ENCODE measurements at places on chromosomes 7 and 10.

- H3K27me3 ChIP-seq = no peaks in the 10 kb centered on the region
- no peak overlapping the region for H3K4me3 ChIP-seq
- no peak overlapping the region for H3K27ac ChIP-seq
- H3K36me3 ChIP-seq = no peaks in the 10 kb centered on the region
These were observed 30.6 kb downstream of the ADARB2 start for GRCh38 chr10:1706711-1707110.

GRCh38 chr10:101012525-101013364 is 13.1 kb downstream of the LZTS2 start:
- H3K27me3 ChIP-seq = no peaks in the 10 kb centered on the region
- H3K36me3 ChIP-seq = no peaks in the 10 kb centered on the region
- DNase-seq = peak; percentile 92
- H3K4me1 ChIP-seq = no peaks in the 10 kb centered on the region
- H3K27ac ChIP-seq = peak overlapping the region; percentile 46

- H3K36me3 ChIP-seq = no peaks in the 10 kb centered on the region
- no peaks in the 10 kb centered on the region for H3K27me3 ChIP-seq
- DNase-seq = peak; percentile 83
- no peak overlapping the region for H3K4me3 ChIP-seq
- no peaks in the 10 kb centered on the region for H3K4me1 ChIP-seq
These were observed 59.2 kb downstream of the HK1 start for GRCh38 chr10:69337296-69338132.

GRCh38 chr7:30710669-30711068 is 28.4 kb upstream of the CRHR2 start:
- H3K4me3 ChIP-seq = no peak overlapping the region
- DNase-seq = no peak
- H3K27ac ChIP-seq = no peak overlapping the region
- H3K27me3 ChIP-seq = no peaks in the 10 kb centered on the region
- H3K4me1 ChIP-seq = no peaks in the 10 kb centered on the region
- H3K36me3 ChIP-seq = no peaks in the 10 kb centered on the region

DNA sequence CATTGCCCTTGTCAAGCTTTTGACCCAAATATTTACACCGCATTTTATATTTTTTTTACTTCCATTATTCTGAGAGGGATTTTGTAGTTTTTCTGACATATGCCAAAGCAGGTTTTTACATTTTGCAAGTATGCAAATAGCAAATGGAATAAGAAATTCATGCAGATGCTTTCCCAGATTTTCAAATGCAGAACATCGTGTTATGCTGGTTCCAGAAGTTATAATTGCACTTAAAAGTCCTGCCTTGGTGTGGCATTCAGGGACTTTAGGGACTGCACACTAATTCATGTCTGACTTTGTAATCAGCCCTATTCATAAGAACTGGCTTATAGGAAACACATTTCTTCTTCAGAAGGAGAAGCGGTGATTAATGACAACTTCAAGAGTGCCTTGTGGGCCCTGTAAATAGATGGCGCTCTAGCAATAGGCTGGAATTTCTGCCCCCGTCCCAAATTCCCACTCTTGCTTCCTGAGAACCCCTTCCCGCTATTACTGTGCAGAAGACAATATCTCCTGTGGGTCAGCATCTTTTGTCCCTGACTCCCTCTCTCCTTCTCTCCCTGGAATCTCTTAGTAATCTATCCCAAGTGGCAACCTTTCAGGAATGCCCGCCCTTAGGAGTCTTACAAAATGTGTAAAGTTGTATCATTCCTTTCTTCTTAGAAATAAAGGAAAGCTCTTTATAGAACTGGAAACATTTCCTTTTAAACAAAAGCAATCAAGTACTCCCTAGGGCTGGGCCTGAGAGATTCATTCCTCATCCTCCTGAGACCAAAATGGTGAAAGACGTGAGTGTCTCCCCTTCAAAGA is 264.0 kb downstream of the INHBA start:
- H3K27ac ChIP-seq = no peak overlapping the region
- H3K27me3 ChIP-seq = no peaks in the 10 kb centered on the region
- DNase-seq = no peak
- no peaks in the 10 kb centered on the region for H3K4me1 ChIP-seq
- H3K4me3 ChIP-seq = no peak overlapping the region

GRCh38 chr7:157211690-157212089 is 73.0 kb downstream of the UBE3C start:
- H3K27ac ChIP-seq = no peak overlapping the region
- H3K4me1 ChIP-seq = no peaks in the 10 kb centered on the region
- DNase-seq = no peak
- H3K27me3 ChIP-seq = no peaks in the 10 kb centered on the region
- peaks cover 4% of the 10 kb centered on the region for H3K36me3 ChIP-seq
- H3K4me3 ChIP-seq = no peak overlapping the region

GRCh38 chr10:96688789-96689188 is 31.5 kb downstream of the PIK3AP1 start:
- no peak overlapping the region for H3K4me3 ChIP-seq
- no peaks in the 10 kb centered on the region for H3K27me3 ChIP-seq
- H3K4me1 ChIP-seq = no peaks in the 10 kb centered on the region
- no peak overlapping the region for H3K27ac ChIP-seq
- no peak for DNase-seq

GRCh38 chr10:71873582-71874211 is 22.6 kb upstream of the PSAP start:
- H3K27me3 ChIP-seq = no peaks in the 10 kb centered on the region
- H3K4me3 ChIP-seq = no peak overlapping the region
- no peak overlapping the region for H3K27ac ChIP-seq
- H3K4me1 ChIP-seq = peaks cover 10% of the 10 kb centered on the region
- DNase-seq = no peak

GRCh38 chr7:6448943-6449543 is 1.3 kb upstream of the DAGLB start:
- peaks cover 18% of the 10 kb centered on the region for H3K36me3 ChIP-seq
- peak overlapping the region; percentile 85 for H3K27ac ChIP-seq
- no peak for DNase-seq
- H3K4me1 ChIP-seq = peaks cover 10% of the 10 kb centered on the region
- no peaks in the 10 kb centered on the region for H3K27me3 ChIP-seq

DNA sequence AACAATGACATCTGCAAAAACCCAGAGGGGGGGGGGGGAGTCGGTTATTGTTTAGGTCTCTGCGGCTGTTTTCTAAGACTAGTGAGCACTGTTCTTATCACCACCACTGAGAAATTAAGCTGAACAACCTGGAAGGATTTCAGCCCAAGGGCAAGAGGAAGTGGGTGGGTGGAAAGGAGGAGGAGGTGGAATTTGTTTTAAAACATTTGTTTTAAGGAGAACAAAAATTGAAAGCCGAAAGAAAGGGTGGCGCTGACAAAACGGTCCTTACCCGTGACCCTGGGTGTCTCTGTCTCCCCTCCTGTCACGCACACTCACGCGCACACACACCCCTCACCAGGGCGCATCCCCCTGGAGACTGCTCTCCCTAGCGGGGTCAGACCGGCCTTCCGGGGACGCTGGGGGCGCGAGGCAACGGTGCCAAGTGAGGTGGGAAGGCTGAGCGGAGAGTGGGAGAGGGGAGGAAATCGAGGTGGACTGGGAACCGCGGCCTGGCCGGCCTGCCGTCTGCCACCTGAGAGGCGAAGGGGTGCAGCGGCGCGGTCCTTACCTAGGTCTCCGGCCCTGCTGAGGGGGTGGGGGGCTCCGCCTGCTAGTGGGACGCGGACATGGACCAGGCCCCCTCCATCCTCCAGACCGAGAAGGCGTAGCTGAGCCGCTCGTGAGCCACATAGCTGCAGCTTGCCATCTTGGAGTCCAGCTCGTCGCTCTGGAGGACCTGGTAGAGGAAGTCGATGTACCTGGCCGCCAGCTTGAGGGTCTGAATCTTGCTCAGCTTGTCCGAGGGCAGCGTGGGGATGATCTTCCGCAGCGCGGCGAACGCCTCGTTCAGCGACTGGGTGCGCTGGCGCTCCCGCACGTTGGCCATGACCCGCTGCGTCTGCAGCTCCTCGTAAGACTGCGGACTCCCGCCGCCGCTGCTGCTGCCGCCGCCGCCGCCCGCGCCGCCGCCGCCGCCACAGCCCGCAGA is 1.0 kb downstream of the TWIST1 start:
- H3K27me3 ChIP-seq = peaks cover 13% of the 10 kb centered on the region
- H3K36me3 ChIP-seq = no peaks in the 10 kb centered on the region
- peak overlapping the region; percentile 58 for H3K4me3 ChIP-seq
- peaks cover 23% of the 10 kb centered on the region for H3K4me1 ChIP-seq
- DNase-seq = no peak

- no peak overlapping the region for H3K4me3 ChIP-seq
- no peaks in the 10 kb centered on the region for H3K36me3 ChIP-seq
- no peak overlapping the region for H3K27ac ChIP-seq
- H3K4me1 ChIP-seq = no peaks in the 10 kb centered on the region
- H3K27me3 ChIP-seq = no peaks in the 10 kb centered on the region
These were observed 273.7 kb downstream of the GLRX3 start for GRCh38 chr10:130409931-130410330.

DNA sequence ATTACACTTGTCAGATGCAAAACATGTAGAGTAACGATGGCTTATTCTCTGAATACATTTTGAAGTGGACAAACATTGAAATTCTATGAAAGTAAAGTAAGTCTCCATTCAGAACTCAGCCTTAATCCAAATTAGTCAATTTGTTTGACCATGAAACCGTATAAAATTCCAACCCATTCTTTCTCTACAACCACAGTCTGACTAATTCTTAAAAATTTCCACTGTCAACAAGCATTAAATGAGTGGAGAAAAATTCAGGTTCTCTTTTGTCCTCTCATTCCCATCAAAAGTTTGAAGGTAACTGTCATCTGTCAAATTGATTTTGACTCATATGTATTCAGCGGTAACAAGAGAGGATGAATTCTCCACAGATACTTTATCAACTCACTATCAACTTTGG is 1031.5 kb downstream of the SORCS1 start:
- H3K27me3 ChIP-seq = no peaks in the 10 kb centered on the region
- no peaks in the 10 kb centered on the region for H3K36me3 ChIP-seq
- H3K4me3 ChIP-seq = no peak overlapping the region
- no peaks in the 10 kb centered on the region for H3K4me1 ChIP-seq
- H3K27ac ChIP-seq = no peak overlapping the region

DNA sequence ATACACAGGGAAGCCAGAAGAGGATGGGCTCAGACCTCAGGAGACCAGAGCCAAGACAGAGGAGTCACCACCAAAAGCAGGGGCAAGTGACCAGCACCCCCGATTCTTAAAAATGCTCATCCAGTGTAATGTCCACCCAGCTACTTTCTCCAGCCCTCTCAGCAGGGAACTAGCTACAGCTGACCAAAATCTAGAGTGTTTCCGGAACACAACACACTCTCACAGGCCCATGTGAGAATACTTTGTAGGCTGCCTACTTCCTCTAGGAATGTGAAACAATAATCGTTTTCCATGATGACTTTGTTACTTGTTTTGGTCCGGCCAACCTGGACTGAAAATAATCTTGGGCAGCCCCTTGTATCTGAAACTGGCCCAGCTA is 14.5 kb downstream of the PSAP start:
- DNase-seq = no peak
- peaks cover 84% of the 10 kb centered on the region for H3K4me1 ChIP-seq
